ENCODE measurements at places on chromosomes 1 and 21. TPM values are rescaled to one million over a fixed set of nuclear protein-coding genes. Genes with fewer than 3 reads are reported as not detected.

The HTR1D gene
- polyA plus RNA-seq: 0.17 TPM

GRCh38 chr1:82260051-82260450 lies 459.3 kb downstream of the ADGRL2 start:
- no peak for DNase-seq

GRCh38 chr21:25898671-25899070 lies 163.9 kb downstream of the GABPA start:
- no peak for DNase-seq

GRCh38 chr1:218817691-218818465 lies 355.8 kb upstream of the LYPLAL1 start:
- no peak for DNase-seq

The HTR6 gene
- polyA plus RNA-seq: 1.4 TPM

GRCh38 chr1:159922511-159923202 lies 2.6 kb downstream of the TAGLN2 start:
- DNase-seq: no peak

DNA sequence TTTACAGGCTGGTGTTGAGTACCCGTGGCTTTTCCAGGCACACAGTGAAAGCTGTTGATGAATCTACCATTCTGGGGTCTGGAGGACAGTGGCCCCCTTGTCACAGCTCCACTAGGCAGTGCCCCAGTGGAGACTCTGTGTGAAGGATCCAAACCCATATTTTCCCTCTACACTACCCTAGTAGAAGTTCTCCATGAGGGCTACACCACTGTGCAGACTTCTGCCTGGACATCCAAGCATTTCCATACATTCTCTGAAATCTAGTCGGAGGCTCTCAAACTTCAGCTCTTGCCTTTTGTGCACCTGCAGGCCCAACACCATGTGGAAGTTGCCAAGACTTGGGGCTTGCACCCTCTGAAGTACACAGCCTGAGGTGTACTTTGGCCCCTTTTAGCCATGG lies 227.8 kb downstream of the BACH1 start:
- no peak for DNase-seq

DNA sequence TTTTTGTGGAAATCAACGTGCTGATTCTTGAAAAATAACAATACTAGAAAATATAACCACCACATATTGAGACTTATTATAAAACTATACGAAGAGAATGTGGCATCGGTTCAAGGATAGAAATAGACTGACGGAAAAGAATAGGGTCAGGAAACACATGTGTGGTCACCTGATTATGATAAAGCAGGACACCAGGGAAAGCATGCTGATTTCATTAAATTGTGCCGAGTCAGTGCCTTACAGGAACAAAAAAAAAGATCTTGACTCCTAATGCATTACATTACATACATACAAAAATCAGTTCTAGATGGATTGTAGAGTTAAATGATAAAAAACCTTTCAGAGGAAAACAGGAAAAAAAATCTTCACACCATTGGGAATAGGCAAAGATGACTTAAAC lies 43.5 kb upstream of the SERPINC1 start:
- DNase-seq: no peak

DNA sequence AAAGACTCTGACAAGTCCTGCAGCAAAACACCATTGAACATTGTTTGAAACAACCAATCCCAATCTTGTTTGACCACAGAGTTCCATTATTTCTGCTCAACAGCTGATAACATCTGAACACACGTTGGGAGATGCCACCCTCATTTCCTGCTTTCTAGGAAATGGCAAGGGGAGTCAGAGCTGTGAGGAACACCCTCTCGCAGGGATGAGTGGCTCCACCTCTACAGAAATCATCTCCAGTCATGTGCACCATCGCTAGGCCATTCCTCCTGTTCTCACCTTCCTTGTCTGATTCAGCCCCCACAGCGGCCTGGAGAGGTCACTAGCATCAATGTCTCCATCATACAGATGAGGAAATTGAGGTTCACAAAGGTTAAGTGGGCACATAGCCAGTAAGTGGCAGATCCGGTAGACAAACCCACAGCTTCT lies 22.4 kb upstream of the RUNX3 start:
- no peak for DNase-seq

The PAQR6 gene
- polyA plus RNA-seq: 3.0 TPM

DNA sequence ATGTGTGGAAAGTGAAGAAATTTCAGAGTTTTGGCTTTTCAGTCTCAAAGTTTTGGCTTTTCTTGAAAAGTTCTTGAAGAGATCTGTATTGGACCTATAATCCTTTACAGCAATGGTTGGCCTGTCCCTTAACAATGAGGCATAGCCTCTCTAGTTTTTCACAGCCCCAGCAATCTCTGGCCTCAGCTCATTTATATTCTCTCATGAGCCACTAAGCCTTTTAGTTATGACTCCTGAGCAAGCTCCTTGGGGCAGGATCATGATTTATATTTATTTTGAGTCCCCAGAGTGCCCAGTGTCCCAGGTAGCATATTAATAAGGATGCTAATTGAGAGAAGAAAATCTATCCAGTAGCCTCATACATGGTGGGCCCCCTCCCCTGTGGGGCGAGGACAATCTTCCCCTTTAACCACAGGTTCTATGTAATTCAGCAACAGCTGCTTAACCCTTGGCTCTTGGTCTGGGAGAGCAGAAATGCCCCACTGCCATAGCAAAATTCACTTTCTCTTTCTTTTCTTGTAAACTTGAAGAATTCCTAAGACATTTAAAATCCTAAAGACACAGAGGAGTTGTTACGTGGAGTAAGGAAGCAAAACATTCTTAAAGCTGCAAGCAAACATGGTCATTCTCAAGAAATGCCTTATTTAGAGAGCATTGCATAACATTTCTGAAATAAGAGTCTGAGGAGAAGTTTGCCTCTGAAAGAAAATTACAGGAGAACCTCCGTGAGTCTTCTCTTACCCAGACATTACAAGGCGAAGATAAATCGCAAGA lies 6.3 kb downstream of the NGF start:
- no peak for DNase-seq

DNA sequence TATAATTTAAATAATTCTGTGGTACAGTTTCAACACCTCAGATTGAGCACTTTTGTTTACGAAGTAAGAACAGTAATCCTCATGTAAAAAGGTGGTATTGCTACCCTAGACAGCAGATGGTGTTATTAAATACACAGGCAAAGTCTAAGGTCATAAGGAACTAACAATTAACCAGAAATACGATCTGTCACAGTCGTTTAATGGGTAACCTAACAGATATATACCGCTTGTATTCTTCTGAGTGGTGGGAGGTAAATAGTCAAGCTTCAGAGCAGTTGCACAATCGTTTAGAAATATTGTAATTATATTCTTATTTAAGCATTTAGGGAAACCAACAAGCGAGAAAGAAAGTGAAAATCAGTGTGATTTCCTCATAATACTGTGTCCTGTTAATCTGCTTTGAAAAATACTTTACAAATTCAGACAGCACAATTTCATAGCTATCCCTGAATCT lies 9.8 kb upstream of the IRF2BP2 start:
- no peak for DNase-seq

DNA sequence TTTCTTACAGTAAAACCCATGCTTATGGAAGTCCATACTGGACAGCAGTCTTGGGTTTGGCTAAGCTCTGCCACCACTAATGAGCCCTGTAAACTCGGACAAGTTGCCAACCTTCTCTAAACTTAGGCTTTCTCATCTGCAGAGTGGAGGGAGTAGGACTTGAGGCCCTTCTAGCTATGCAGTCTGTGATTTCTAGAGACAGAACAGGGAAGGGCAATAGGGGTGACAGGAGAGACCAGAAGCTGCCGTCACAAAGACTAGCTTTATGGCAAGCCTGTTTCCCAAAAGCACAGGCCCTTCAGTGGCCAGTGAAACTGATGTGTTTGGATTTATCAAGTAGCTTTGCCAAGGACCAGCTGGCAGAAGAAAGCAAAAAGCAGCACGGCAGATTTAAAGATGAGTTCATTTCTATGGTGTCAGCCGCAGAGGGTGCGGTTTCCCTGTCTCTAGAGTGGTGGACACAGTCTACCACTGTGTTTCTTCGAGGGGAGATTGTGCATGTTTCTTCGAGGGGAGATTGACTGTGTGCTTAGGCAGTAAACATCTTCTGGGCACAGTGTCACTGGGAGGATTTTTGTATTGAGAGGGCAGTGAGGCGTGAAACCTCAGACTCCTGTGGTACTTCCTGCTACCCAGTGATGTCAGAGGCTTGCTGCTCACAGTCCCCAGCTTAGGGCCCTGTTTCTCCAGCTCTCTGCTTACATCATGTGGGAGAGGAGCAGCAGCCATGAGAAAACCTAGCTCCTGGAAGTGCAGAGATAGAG lies 119.0 kb downstream of the ROR1 start:
- no peak for DNase-seq

DNA sequence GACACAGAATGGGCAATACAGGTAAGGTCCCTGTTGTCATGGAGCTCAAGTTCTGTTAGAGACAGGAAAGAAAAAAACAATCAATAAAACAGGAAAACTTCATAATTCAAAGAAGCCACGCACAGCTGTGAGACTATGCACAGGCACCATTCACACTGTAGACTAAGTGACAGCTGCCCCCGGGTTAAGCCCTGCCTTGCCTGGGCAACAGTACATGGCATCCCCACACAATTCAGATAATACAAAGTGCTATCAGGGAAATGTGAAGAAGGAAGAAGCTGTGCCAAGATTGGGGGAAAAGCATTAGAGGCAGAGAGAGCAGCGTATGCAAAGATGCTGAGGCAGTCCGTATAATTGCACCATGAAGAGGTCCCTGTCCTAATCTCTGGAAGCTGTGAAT lies 9.0 kb upstream of the KCNE2 start:
- no peak for DNase-seq

DNA sequence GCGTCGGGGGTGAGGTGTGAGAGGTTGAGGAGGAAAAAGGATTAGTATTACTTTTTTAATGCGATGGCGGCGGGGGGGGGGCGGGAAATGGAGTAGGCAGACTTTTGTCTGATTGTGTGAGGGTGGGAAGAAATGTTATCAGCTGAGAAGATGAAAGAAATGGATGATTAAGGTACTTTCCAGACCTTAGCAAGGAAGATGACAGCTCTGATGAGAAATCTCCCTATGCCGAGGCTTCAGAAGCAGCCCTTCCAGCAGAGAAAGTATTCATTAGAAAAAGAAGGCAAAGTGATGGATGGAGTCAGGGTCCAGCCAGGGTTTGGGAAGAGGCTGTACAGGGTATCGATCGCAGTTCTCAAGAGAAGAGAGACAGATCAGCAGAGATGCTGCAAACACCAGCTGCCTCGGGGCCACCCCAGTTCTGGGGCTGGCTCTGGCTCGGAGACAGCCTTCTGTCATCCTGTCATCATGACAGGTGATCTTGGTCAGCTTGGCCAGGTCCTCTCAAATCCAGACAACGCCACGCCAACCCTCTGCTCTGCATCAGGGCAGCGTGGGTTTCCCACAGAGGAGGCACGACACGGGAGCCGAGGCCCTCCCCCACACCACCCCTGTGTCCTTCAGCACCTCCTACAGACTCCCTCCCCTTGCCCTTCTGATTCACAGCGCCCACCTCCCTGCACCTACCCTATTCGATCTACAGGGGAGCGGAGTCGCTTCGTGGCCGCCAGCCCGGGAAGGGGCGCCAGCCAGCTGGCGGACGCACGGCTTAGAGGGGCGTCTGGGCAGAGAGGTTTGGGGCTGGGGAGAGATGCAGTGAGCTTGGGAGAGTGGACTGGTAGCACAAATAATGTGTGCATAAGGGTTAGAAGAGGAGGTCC lies 674 bp upstream of the ATXN7L2 start:
- DNase-seq: no peak

DNA sequence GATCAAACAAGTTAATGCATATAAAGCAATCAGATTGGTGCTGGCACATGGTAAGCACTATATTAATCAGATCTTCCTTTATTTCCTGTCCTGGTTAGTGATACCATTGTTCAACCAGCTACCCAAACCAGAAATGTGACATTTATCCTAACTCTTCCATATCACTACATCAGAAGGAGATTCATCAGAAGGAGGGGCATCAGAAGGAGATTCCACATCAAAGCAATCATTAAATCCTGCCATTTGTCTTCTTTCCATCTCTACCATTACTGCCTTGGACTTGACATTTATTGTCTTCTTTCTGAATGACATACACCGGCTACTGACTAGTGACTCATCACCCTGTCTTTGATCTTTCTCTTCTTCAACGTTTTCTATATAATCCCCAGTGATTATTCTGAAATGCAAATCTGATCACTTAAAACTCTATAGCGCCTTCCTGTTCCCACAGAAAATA lies 75.0 kb downstream of the DNM3 start:
- no peak for DNase-seq

- DNase-seq: no peak
Measured at GRCh38 chr1:40258445-40258769, 371 bp downstream of the ZMPSTE24 start.

GRCh38 chr1:67165468-67166041 lies 699 bp upstream of the IL23R start:
- DNase-seq: no peak

DNA sequence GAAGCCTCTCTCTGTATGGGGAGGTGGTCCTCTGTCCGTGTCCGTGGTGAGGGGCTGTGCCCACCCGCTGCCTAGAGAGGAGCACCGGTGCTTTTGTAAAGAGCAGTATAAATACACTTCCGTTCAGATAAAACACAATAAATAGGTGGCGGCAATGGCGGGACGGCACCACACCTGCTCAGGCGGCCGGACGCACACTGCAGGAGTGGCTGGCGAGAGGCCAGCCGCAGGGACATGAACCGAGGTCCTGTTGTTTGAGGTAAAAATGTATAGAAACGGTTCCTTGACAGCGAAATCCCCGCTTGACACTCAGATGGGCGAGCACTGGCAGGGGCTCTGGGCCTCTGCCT lies 40.8 kb downstream of the KRTAP10-1 start:
- DNase-seq: no peak

All from right renal cortex interstitium (tissue), 3 donors.